ENCODE measurements at places on chromosomes 5 and 9. TPM values are rescaled to one million over a fixed set of nuclear protein-coding genes. Genes with fewer than 3 reads are reported as not detected.

Gene KIAA0825
- total RNA-seq = 1.5 TPM

Gene PLAA
- 39.2 TPM for total RNA-seq

- no peak overlapping the region for H3K4me3 ChIP-seq
- no peaks in the 10 kb centered on the region for H3K27me3 ChIP-seq
These were observed 20.8 kb downstream of the CDO1 start for GRCh38 chr5:115795700-115796099.

- H3K27me3 ChIP-seq = no peaks in the 10 kb centered on the region
- H3K4me1 ChIP-seq = no peaks in the 10 kb centered on the region
- H3K36me3 ChIP-seq = no peaks in the 10 kb centered on the region
- H3K4me3 ChIP-seq = no peak overlapping the region
- DNase-seq = no peak
- no peak overlapping the region for H3K27ac ChIP-seq
These were observed 560.2 kb upstream of the CDH9 start for GRCh38 chr5:27598576-27598975.

DNA sequence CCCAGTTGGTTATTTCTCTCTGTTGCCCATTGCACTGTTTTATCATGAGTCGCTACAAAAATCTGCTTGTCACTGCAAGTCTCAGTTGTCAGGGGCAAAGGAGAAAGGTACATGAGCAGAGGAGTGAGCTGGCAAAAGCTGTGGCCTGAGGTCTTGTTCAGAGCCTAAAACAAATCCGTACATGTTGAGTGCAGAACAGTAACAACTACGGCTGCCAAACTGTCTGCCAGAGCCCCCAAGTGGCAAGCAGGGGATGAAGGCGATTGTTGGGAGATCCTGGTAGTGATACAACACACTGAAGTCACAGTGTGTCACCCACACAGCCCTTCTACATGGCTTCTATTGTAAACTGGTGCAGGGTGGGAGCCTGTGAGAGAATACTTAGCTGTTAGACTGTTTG lies 50.9 kb downstream of the BRINP1 start:
- H3K4me3 ChIP-seq = no peak overlapping the region
- H3K27me3 ChIP-seq = no peaks in the 10 kb centered on the region
- no peak overlapping the region for H3K27ac ChIP-seq
- no peaks in the 10 kb centered on the region for H3K4me1 ChIP-seq

DNA sequence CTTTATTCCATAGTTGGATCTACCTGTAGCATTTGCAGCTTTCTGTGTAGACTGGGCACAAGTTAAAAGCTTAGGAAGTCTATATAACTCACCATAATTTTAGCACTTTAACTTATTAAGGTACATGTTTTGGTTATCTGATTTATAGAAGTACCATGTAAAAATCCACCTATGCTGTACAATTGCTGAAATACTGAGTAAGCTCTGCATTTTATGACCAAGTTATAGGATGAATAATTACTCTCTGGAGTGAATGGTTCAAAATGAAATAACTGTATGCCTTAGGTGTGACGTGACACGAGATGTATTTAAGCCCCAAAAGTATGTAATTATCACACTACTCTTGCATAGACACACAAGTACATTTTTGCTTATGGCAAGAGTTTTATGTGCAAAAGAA lies 22.1 kb downstream of the ZSWIM6 start:
- H3K27me3 ChIP-seq = no peaks in the 10 kb centered on the region
- no peak overlapping the region for H3K4me3 ChIP-seq
- no peaks in the 10 kb centered on the region for H3K36me3 ChIP-seq
- no peak for DNase-seq
- no peak overlapping the region for H3K27ac ChIP-seq
- no peaks in the 10 kb centered on the region for H3K4me1 ChIP-seq

- H3K4me3 ChIP-seq = no peak overlapping the region
- no peaks in the 10 kb centered on the region for H3K36me3 ChIP-seq
- H3K27me3 ChIP-seq = no peaks in the 10 kb centered on the region
- DNase-seq = no peak
- H3K27ac ChIP-seq = no peak overlapping the region
These were observed 2.1 kb downstream of the EDIL3 start for GRCh38 chr5:84382363-84383295.

DNA sequence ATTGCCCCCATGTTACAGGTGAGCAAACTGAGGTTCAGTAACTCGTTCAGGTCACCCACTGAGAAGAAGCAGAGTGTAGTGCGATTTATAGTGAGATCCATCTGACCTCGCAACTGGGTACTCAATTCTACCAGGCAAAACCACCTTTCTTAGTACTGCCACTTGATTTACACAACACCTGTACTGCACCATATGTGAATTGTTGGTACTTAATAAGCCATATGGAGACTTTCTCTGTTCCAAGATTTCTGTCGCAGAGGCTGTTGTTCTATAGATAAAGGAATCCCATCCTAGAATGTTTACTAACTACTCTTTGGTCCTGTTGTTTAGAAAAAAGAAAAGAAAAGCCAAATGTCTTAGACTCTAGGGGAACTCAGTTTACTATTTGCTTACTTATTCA lies 287.5 kb downstream of the KCTD16 start:
- no peaks in the 10 kb centered on the region for H3K36me3 ChIP-seq
- no peaks in the 10 kb centered on the region for H3K4me1 ChIP-seq
- no peak for DNase-seq
- H3K27me3 ChIP-seq = no peaks in the 10 kb centered on the region
- H3K4me3 ChIP-seq = no peak overlapping the region
- no peak overlapping the region for H3K27ac ChIP-seq

- DNase-seq = no peak
- H3K4me1 ChIP-seq = peaks cover 10% of the 10 kb centered on the region
- no peak overlapping the region for H3K4me3 ChIP-seq
- H3K27me3 ChIP-seq = no peaks in the 10 kb centered on the region
These were observed 7.0 kb upstream of the SUB1 start for GRCh38 chr5:32578363-32578762.

DNA sequence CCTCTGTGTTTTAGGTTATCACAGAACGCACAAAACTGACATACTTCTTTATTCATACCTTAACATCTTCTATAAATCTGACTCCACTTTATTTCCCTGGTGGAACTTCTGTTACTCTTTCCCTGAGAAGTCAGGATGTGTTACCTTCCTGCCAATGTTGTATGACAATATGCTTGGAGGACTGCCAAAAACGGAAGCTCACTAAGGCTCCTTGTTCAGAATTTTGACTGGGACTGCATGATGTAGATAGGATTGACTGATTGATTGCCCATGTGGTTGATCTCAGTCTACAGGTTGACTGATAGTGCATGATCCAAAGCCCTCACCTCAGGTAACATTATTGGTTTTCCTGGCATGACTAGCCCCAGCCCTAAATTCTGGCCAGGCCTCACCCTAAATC lies 319.4 kb downstream of the TLR4 start:
- H3K27me3 ChIP-seq = no peaks in the 10 kb centered on the region
- no peak overlapping the region for H3K4me3 ChIP-seq
- no peaks in the 10 kb centered on the region for H3K4me1 ChIP-seq

GRCh38 chr5:148790545-148791333 lies 35.7 kb upstream of the ADRB2 start:
- no peaks in the 10 kb centered on the region for H3K27me3 ChIP-seq
- H3K4me3 ChIP-seq = no peak overlapping the region
- no peaks in the 10 kb centered on the region for H3K4me1 ChIP-seq
- DNase-seq = no peak

DNA sequence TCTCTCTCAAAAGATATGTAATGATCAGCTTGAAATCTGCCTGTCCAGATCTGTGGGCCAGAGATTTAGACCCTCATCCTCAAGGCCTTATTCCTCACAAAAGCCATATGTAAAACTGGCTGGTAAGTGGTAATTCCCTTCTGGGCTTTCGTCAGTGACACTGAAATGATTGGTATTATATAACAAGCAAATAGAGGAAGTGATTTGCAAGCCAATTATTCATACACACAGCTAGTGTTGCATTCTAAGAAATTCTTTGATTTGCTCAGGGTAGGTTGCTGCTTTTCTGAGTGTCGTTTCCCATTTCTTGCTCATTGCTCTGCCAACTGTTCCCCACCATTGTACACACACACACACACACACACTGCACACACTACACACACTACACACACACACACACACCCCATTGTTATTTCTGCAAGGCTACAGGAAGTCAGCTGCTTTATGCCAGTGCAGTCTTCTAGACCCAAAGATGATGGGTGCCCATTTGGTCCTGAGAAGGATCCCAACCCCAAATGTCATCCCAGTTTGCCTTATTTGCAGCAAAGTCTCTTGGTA lies 76.8 kb downstream of the PRLR start:
- DNase-seq = no peak
- H3K4me1 ChIP-seq = no peaks in the 10 kb centered on the region
- H3K36me3 ChIP-seq = no peaks in the 10 kb centered on the region
- no peak overlapping the region for H3K4me3 ChIP-seq
- H3K27ac ChIP-seq = no peak overlapping the region
- H3K27me3 ChIP-seq = no peaks in the 10 kb centered on the region

- H3K4me3 ChIP-seq = no peak overlapping the region
- no peak overlapping the region for H3K27ac ChIP-seq
- H3K4me1 ChIP-seq = peaks cover 12% of the 10 kb centered on the region
- H3K36me3 ChIP-seq = no peaks in the 10 kb centered on the region
- no peak for DNase-seq
These were observed 1.2 kb upstream of the MSANTD3 start for GRCh38 chr9:100425758-100426157.

DNA sequence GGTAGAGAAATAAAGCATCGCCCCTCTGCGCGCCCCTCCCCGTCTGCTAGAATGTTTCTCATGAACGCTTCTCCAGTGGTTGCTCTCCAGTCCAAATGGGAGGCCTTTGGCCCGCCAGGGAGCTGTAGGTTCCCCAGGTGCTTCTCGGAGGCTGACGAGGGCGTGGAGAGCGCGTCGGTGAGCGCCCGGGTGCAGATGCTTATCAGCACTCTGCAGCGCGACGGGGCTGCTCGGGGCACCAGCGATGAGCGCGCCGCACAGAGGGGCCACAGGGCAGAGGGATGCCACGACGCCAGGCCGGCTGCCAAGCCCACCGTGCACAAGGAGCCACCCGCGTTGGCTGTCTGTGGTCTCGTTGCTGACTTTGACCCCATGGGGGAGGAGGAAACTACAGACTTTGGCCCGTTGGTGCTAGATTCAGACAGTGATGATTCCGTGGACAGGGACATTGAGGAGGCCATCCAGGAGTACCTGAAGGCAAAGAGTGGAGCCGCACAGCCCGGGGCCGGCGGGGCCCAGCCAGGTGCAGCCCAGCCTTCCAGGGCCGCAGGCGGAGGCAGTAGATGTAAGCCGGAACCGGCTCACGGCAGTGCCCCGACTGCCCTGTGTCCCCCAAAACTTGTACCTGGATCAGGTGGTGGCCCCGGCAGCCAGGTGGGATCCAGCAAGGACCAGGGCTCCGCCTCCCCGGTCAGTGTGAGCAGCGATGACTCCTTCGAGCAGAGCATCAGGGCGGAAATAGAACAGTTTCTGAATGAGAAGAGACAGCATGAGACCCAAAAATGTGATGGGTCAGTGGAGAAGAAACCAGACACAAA lies 5.1 kb downstream of the PPP1R26 start:
- H3K4me1 ChIP-seq = peaks cover 13% of the 10 kb centered on the region
- no peak for DNase-seq
- H3K4me3 ChIP-seq = no peak overlapping the region
- peaks cover 13% of the 10 kb centered on the region for H3K27me3 ChIP-seq
- no peak overlapping the region for H3K27ac ChIP-seq

GRCh38 chr5:156479849-156480248 lies 152.9 kb downstream of the SGCD start:
- H3K27me3 ChIP-seq = no peaks in the 10 kb centered on the region
- H3K27ac ChIP-seq = no peak overlapping the region
- no peak overlapping the region for H3K4me3 ChIP-seq
- no peak for DNase-seq
- no peaks in the 10 kb centered on the region for H3K36me3 ChIP-seq
- no peaks in the 10 kb centered on the region for H3K4me1 ChIP-seq
